ENCODE measurements at places on chromosomes 13 and 19.

DNA sequence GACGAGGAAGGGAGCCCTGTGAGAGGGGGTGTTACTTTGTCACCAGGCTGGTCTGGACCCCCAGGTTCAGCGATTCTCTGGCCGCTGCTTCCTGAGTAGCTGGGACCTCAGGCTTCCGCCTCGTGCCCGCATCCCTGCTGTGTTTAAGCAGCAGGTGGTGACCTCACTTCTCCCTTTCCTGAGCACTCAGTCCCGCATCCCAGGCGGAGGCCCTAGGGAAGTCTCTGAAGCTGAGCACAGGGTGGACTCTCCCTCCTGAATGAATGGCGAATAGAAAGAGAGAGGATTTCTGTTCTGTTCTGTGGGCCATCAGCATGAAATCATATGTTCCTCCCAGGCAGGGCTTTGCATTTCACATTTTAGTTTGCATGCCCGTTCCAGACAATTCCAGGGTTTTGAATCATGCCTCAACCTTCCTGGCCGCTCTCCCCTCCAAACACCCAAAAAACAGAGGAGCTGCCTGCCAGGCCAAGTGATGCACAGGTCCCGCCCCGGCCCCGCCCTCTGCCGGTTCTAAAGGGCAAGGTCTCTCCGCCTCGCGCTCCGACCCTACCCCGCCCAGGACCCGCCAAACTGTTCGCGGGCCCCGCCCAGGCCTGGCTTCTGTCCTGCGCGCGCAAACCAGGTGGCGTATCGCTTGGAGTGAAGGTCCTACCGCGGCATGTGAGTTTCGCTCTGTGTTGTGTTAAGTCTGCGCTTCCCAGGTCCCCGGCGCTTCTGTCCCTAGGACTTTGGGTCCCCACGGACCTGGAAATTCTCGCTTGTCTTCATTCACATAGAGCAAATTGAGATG lies 35.1 kb upstream of the ZNF808 start:
- peak; percentile 8 for DNase-seq

DNA sequence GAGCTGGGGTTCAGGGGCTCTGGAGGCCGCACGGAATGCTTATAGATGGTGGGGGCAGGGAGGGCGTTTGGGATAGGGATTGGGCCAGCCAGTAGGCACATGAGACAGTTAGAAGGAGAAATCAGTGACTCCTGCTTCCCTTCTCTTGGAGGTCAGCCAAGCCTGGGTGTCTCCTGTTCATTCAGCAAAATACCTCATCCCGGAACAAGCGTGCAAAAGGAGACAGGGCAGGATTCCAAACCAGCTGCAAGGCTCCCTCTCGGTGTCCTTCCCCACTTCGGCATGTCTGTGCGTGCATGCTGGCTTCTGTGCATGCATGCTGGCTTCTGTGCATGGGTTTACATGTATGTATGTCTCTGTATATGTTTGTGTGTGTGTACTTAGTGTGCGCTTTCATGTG lies 37.3 kb upstream of the PEPD start:
- no peak for DNase-seq

DNA sequence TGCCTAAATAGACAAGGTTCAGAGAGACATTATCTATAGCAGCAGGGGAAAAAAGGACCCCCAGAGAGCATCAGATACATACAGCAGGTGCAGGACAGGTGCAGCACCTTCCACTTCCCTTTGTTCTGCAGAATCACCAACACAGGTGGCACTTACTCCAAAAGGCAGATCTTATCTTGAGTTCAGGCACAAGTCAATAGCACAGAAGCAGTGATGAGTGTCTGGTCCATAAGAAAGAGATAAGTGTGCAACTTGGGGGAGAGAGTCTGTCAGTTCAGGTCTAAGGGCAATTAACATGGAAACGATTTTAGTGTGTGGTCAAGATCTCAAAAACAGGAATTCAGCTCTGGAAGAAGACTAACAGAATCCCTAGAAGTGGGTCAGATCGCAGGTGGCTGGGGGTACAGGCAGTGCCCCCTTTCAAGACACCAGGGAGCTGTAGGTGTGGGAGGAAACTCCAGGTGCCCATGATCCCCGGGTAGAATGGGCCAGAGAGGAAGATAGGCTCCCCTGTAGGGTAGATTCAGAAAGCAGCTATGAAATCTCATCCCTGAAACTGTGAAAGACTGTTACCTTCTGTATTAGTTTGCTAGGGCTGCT lies 40.6 kb downstream of the TNFSF11 start:
- no peak for DNase-seq

- no peak for DNase-seq
Measured at GRCh38 chr13:27857282-27857681, 62.5 kb upstream of the PDX1 start.

DNA sequence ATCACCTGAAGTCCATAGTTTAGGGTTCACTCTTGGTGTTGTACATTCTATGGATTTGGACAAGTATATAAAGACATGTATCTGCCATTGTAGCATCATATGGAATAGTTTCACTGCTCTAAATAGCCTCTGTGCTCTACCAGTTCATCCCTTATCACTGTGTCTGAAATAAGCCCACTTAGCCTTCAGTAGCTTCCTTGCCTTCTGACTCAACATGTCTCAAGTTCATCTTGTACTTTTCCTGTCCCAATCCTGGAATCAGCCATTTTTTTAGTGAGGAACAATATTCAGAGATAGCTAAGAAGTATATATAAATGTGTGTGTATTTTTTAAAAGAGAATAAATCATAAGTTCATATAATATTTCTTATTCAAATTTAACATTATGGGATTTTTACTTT lies 79.2 kb downstream of the DHRS12 start:
- no peak for DNase-seq

DNA sequence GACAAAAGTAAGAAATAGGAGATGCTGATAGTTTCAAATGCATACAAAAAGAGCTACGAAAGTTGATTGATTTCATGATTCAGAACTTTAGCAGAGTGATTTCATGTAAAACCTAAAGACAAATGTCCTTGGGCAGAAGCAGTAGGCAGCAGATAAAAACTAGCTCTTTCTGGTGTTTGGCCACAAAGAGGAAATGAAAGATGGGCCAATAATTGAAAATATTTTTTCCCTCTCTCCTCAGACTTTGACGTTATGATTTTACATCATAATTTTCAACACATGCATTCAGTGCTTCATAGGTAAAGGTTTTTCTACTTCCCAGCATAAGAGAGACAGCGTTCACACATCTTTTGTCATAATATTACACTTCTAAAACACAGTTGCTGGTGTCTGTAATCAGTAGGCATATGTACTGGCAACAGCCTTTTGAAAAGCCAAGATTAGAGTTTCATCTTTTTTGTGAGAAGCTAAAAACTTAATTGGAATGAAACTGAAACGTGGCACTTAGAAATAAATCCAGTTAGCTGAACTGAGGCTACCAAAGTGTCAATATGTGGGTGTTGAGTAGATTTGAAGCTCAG lies 9.3 kb downstream of the SCEL start:
- DNase-seq, result no peak

- DNase-seq, result no peak
Measured at GRCh38 chr13:28704282-28704681, 14.5 kb downstream of the SLC46A3 start.

DNA sequence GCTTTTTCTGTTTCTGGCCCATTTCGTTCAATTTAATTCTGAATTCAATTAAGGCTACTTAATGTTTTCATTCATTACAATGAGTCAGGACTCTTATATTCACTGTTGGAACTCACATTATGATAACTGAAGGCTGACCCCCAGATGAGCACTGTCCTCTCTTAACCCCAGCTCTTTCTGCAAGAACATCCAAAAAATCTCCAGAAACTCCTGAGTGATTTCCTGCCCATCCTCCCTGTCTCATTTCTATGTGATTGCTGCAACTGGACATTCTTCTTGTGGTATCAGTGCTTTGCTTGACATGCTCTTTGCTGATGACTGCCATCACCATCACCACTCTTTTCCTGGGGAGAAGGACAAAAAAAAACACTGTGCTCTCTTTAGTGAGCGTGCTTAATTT lies 240.3 kb downstream of the SPRY2 start:
- no peak for DNase-seq

DNA sequence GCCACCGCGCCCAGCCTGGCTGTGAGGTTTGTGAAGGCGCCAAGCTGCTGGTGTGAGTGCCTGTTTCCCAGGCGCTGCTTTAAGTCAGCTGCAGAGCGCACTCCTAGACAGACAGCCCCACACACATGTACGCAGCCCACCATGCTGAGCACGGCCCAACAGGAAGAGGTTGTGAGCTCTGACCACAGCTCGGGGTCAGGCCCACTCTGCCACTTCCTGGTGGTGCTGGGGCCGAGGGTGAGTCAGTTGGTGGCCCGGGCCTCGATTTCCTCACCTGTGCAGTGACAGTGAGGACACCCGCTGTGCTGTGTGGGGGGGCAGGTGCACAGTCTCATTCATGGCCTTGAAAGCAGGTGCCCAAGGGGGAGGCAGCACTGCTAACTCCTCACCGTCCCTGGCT lies 106.7 kb downstream of the KDM4B start:
- DNase-seq, result no peak

DNA sequence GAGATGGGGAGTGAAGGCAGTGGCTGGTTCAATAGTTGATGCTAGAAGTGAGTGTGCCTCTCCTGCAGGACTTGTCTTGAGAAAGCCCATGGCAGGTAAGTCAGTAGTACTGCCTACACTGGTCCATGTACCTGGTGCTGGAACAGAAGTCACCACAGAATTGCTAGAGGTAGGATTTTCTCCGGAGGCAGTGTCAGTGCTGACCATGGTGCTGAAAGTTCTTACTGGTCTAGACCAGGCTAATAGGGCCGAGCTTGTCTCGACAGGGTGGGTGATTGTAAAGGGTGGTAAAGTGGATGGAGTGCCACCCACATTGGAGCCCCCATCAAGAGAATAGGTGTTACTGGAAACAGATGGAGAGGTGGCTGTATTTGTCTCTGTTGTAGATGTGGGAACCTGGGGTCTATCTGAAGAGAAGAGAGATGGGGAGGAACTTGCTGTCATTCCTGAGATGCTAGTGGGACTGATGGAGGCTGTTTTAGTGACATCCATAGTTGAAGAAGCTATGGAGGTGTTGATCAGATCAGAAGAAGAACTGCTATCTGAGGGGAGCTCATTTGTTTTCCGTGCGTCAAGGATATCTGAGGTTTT lies 36.6 kb downstream of the MUC16 start:
- DNase-seq, result no peak

GRCh38 chr13:113992276-113993005 lies 18.6 kb upstream of the C13orf46 start:
- no peak for DNase-seq

- no peak for DNase-seq
Measured at GRCh38 chr13:79936368-79937136, 404.4 kb downstream of the SPRY2 start.

GRCh38 chr19:35279374-35279773 lies 3.0 kb upstream of the HAMP start:
- no peak for DNase-seq

DNA sequence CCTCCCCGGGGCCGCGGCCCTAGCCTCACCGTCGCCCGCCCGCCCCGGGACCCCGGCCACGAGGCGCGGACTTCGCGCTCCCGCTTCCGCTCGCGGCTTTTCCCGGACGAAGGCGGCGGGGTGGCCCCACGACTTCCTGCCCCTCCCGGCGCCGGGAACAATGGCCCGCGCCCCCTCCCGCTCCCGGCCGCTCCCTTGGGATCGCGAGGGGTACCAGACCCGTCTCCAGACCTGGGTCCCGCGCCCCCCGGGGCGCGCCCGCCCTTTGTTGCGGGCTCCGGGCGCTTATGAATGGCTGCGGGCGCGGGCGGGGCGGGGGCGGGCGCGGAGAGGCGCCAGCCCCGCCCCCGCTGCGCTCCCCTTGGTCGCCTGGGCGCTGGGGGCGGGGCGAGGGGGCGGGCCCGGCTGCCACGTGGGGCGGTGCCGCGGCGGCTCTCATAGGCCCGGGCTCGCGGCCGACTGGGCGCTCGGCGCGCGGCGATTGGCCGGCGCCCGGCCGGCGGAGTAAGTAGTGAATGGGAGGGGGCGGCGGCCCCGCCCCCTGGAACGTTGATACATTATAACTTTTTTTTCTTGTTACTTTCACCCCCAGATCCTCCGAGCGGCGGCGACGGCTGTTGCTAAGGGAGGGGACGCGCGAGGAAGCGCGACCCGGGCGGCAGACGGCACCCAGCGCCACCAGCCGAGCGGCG lies 1.1 kb downstream of the MIDN start:
- DNase-seq, result peak; percentile 93

DNA sequence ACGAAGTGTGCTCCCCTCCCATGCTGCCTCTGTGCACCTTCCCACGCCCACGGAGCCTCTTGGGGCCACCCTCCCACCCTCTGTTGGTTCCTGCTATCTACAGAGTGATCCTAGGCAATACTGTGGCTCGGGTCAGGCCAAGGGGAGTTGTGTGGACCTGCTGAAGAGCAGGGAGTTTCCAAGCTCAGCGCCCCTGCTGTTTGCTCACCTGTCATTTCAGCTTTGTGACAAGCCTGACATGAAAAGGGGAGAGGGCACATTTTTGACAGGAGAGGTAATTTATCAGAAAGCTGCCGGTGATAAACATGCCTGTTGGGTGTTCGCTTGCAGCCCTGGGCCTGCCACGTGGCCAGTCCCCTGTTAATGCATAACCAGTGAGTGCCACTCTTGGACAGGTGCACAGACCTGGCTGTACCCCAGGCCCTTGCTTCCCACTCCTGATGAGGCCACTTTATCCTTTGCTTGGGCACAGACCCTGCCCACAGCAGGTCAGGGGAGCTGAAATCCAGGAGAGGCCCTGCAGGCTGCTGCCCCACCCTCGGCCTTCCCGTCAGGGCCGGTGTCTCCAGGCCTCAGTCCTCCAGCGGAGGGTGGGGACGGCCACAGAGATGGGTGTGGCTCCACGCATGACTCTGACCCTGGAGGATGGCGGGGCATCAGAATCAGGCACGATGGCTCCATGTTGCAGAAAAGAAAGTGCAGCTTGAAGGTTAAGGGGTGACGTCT lies 201.5 kb upstream of the GPR12 start:
- DNase-seq, result peak; percentile 87

DNA sequence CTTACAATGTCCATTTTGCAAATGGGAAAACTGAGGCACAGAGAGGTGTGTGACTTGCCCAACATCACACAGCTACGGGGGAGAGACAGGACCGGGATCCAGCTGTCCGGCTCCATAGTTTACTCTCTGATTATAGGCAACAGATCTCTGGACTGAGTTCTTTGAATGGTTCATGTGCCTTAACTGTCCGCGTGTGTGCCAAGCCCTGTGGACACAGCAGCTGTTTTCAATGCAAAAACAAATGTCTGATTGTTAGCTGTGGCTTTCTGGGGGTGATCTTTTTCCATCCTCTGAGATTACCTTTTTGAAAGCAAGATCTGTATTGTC lies 94.1 kb downstream of the KL start:
- no peak for DNase-seq

GRCh38 chr13:31409678-31410356 lies 210.0 kb downstream of the B3GLCT start:
- DNase-seq, result no peak
